ENCODE measurements at places on chromosomes 4 and X.

DNA sequence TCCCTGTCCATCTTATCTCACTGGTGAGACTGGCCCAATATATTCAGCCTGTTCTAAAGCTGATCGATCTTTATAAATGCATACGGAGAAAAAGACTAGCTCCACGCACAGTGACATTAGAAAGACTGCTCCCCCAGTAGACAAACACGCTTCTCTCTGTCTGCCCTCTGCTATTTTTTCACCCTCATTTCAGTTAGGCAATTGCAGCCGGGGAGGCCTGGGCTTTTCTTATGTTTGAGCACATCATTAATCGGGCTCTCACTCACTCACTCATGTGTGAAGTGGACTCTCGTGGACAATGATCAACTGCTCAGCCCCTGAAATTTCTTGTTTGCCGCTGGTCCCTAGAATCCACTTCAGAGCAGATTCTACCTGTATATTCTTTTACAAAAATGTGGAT lies 824.7 kb upstream of the TENM3 start:
- DNase-seq = no peak

GRCh38 chrX:50609796-50610195 lies 139.2 kb upstream of the DGKK start:
- no peak for DNase-seq

GRCh38 chrX:119762718-119763117 lies 4.3 kb downstream of the SOWAHD start:
- no peak for DNase-seq

DNA sequence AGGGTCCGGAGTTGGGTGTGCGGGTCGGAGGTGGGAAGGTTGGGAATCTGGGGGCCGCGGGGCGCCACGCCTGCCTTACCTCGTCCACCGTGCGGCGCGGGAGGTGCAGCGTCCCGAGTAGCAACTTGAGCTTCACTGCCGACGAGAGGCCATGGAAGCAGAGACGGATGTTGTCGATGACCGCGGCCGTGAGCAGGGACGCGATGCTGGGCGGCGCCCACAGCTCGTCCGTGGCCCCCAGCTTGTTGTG lies 178 bp downstream of the NELFA start:
- DNase-seq = no peak

- no peak for DNase-seq
These were observed 50.6 kb upstream of the ACSL4 start for GRCh38 chrX:109783701-109784079.
